ENCODE measurements at places on chromosomes 11 and 22.

GRCh38 chr11:122743949-122744348, 88.4 kb downstream of the UBASH3B start:
- H3K27me3 ChIP-seq, result no peaks in the 10 kb centered on the region
- peaks cover 9% of the 10 kb centered on the region for H3K36me3 ChIP-seq
- H3K27ac ChIP-seq, result no peak overlapping the region

DNA sequence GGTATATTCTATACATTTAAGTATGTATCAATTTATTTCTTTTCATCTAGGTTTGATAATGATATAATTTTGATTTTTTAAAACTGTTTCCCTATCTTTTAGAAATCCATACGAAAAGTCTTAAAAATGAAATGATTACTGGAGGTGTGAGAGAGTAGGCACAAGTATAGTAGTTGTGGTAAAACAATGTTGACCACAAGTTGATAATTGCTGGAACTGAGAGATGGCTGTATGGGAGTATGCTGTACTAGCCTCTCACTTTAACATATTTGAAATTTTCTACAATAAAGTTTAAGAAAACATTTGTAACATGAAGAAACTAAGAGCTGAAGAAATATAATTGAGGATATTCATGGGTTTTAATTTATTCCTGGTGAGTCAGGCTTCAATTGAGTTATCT, 30.0 kb downstream of the FSHB start:
- H3K4me1 ChIP-seq, result peaks cover under 1% of the 10 kb centered on the region
- DNase-seq, result no peak
- no peak overlapping the region for H3K27ac ChIP-seq
- no peak overlapping the region for H3K4me3 ChIP-seq

DNA sequence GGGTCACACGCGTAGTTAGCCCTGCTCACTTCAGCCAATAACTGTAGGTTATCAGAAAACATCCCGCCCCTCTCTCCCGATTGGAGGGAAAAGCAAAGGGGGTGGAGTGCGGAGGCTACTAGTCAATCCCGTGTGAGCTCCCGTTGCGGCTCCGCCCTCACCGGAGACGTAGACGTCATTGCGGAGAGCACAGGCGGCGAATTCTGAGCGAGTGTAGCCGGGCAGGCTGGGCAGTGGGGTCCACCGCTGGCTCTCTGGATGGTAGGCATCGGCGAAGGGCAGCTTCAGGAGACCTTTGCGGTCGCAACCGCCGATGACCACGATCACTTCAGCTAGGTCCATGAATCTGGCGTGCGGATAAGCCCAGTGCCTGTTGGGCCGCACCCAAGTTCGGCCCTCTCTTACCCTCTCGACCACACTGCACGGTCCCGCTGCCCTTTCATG, 4.7 kb downstream of the KLHL35 start:
- DNase-seq, result peak; percentile 69
- peaks cover 21% of the 10 kb centered on the region for H3K4me1 ChIP-seq
- H3K4me3 ChIP-seq, result peak overlapping the region; percentile 63
- peaks cover 3% of the 10 kb centered on the region for H3K36me3 ChIP-seq

GRCh38 chr22:40666151-40666848, 13.0 kb upstream of the MCHR1 start:
- H3K4me1 ChIP-seq, result peaks cover 17% of the 10 kb centered on the region
- H3K27ac ChIP-seq, result no peak overlapping the region
- DNase-seq, result no peak
- no peak overlapping the region for H3K4me3 ChIP-seq
- peaks cover 6% of the 10 kb centered on the region for H3K36me3 ChIP-seq

DNA sequence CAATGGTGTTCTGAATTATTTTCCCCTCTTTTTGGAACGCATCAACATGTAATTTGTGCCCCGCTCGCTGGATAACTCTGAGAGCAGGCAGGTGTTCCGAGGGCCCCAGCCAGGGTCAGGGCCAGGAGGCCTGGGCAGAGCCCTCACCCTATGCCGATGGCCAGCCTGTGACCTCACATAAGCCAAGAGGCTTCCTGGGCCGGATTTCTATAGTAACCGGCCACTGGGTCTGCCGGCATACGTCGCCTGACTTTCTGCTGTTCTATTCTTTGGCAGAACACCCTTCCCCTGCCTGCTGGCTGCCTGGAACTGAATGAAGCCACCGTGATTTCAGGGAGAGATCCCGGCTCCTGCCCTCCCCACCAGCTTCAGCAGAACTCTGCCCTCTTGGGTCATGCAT, 375.2 kb downstream of the SHANK2 start:
- no peaks in the 10 kb centered on the region for H3K4me1 ChIP-seq
- H3K27ac ChIP-seq, result no peak overlapping the region
- H3K27me3 ChIP-seq, result no peaks in the 10 kb centered on the region
- no peak for DNase-seq
- H3K4me3 ChIP-seq, result no peak overlapping the region
- no peaks in the 10 kb centered on the region for H3K36me3 ChIP-seq

DNA sequence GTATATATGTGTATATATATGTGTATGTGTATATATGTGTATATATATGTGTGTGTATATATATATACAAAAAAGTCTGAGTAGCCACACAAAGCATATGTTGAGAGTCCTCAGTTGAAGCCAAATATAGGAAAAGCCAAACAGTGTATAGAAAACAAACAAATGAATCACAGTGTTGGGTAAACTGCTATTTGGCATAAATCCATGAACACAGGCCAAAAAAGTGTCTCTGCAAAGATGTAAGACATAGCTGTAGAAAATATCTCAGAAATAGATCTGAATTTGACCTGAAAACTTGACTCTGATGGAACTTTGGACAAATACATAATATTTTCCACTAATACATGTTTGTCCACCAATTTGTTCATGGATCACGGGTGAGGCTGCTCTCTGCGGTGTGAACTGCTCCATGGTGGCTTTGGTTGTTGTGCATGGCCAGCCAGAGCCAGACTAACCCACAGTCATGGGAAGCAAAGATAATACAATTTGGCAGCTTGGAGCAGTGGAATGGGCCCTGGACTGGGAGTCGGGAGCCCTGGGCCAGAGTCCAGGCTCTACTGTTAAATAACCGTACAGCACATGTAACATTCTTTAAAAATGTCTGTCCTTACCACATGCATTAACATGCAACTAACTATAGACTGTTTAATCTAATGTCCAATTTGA, 76.9 kb upstream of the EED start:
- no peaks in the 10 kb centered on the region for H3K36me3 ChIP-seq
- DNase-seq, result no peak

DNA sequence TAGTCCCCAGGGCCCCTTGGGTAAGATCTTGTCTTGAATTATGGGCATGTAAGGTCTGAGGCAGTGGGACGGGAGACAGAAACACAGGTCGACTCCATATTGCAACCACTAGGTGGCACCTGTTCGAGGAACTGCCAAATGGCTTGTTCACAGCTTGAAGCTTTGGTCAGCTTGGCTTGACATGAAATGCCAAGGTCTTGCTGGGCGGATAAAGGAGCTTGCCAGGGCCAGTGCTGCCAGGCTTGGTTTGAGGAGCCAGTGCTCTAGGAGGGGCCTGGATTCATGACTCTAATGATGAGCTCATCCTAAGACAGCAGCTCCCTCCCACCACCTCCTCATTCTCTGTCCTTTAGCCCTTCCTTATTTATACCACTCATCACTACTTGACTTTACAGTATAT, 11.9 kb upstream of the NRIP3 start:
- H3K27ac ChIP-seq, result no peak overlapping the region
- H3K36me3 ChIP-seq, result no peaks in the 10 kb centered on the region
- no peak overlapping the region for H3K4me3 ChIP-seq
- H3K27me3 ChIP-seq, result peaks cover 13% of the 10 kb centered on the region

- peaks cover 20% of the 10 kb centered on the region for H3K36me3 ChIP-seq
- H3K4me1 ChIP-seq, result peaks cover 4% of the 10 kb centered on the region
- H3K27ac ChIP-seq, result no peak overlapping the region
- no peaks in the 10 kb centered on the region for H3K27me3 ChIP-seq
- H3K4me3 ChIP-seq, result no peak overlapping the region
Measured at GRCh38 chr11:43920598-43921419, 21.6 kb upstream of the C11orf96 start.

DNA sequence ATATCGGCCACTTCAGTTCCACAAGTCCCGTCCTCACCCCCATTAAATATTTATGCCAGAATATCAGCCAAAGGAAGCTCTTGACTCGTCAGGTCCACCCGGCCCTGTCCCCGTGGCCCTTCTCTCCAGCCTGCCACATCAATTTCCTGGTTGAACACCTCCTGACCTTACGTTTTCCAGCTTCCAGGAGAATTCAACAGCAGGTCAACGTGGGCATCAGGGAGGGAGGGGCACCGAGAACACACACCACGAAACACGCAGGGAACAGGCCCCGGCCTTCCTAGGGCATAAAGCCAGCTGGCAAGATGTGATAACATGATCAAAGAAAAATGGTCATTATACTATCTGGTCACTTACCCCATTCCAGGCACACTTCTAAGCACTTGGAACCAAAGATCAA, 15.3 kb downstream of the SULT4A1 start:
- H3K4me3 ChIP-seq, result no peak overlapping the region
- H3K4me1 ChIP-seq, result peaks cover 2% of the 10 kb centered on the region
- no peaks in the 10 kb centered on the region for H3K36me3 ChIP-seq

DNA sequence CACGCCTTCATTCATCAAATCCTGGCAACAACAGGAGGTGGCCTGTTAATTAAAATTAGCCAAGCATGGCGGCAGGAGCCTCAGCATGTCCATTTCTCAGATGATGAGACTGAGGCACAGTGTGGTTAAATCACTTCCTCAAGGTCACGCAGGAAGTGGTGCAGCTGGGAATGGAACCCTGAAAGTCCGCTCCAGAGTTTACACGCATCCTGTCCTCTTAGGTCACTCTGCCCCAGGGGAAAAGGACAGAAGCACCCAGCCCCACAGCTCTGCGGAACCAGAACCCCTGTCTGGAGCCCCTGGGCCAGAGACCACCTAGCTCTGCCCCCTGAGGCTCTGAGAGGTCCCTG, 19.6 kb downstream of the RPL3 start:
- H3K36me3 ChIP-seq, result no peaks in the 10 kb centered on the region
- DNase-seq, result no peak
- H3K27ac ChIP-seq, result no peak overlapping the region
- peaks cover 9% of the 10 kb centered on the region for H3K4me1 ChIP-seq
- peaks cover 31% of the 10 kb centered on the region for H3K27me3 ChIP-seq

GRCh38 chr22:29251981-29252911, 15.5 kb downstream of the RHBDD3 start:
- no peak overlapping the region for H3K4me3 ChIP-seq
- H3K27me3 ChIP-seq, result peaks cover 5% of the 10 kb centered on the region
- no peak overlapping the region for H3K27ac ChIP-seq
- no peaks in the 10 kb centered on the region for H3K36me3 ChIP-seq

GRCh38 chr11:134975866-134976376, 563.9 kb upstream of the B3GAT1 start:
- no peak for DNase-seq
- H3K4me3 ChIP-seq, result no peak overlapping the region
- H3K36me3 ChIP-seq, result no peaks in the 10 kb centered on the region
- no peaks in the 10 kb centered on the region for H3K27me3 ChIP-seq

DNA sequence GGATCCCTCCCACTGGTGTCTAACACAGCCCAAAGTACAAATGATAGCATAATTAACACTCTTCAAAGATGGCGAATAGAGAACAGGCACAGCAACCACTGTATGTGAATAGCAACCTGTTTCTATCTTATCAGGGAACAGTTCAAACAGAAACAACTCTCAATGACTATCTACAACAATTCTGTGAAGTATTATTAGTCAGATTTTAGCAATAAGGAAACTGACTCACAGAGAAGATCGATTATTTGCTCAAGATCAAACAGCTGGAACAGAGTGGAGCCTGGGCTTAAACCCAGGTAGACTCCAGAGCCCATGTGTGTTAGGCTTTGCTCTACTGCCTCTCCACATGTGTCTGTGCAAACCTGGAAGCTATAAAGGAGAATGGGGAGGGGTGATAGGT, 88.7 kb downstream of the C11orf58 start:
- H3K27me3 ChIP-seq, result peaks cover 5% of the 10 kb centered on the region
- no peak overlapping the region for H3K4me3 ChIP-seq
- no peaks in the 10 kb centered on the region for H3K36me3 ChIP-seq
- no peak overlapping the region for H3K27ac ChIP-seq
- DNase-seq, result no peak

Measured in activated naive CD8-positive, alpha-beta T cell treated with anti-CD3 and anti-CD28 coated beads, Interleukin-2, amount 10 ng/mL, durations not matched to agents 7 days and 5 days (primary cell).